Myocyte (in vitro differentiated cells): ENCODE measurements at places on chromosomes 5 and 9.

DNA sequence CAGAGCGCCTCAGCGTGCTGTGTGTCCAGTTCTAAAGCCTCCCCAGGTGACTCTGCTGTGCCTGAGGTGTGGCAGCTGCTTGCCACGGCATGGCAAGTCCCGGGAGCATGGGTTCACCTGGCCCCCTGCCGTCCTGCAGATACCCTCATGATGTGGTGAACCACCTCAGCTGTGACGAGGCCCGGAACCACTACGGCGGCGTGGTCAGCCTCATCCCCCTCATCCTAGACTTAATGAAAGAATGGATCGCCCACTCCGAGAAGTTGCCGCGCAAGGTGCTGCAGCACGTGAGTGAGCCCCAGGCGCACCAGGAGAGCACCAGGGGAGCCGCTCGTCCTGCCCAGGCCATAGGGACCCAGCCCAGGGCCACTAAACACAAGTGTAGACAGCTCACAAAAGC, 9.5 kb downstream of the SPACA9 start:
- no peak for DNase-seq

DNA sequence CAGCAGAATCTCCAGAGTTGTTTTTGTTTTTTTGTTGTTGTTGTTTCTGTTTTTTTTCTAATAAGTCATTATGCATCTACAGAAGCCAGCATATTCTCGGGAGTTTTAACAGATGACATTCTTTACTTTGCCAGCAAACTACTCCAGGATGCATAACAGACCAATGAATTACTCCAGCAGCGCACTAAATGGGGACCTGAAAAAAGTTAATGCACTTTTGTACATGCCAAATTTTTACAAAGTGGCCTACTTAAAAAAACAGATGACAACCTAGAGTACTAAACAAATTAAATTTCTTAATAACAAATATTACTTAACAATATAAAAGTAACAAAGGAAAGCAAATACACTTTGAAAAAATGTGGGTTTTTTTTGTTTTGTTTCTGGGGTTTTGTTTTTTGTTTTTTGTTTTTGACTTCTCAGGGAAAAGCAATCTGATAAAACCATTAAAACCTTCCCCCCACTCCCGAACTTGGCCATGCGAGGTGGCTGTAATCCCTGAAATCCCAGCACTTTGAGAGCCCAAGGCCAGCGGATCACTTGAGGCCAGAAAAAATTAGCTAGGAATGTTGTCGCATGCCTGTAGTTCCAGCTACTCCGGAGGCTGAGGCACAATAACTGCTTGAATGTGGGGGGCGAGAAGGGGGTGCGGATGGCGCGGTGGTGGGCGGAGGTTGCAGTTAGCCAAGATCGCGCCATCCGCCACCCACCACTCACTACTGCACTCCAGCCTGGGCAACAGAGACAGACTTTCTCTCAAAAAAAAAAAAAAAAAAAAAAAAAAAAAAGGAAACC, 352.4 kb downstream of the CETN3 start:
- DNase-seq = peak; percentile 3

- no peak for DNase-seq
Observed at GRCh38 chr5:147046281-147046680, 167.7 kb upstream of the PPP2R2B start.

GRCh38 chr9:76985581-76985980, 33.9 kb upstream of the FOXB2 start:
- no peak for DNase-seq

GRCh38 chr9:68533678-68534077, 7.0 kb downstream of the TMEM252 start:
- no peak for DNase-seq

- DNase-seq = no peak
Observed at GRCh38 chr5:69516769-69517168, 24.2 kb downstream of the OCLN start.

- DNase-seq = no peak
Observed at GRCh38 chr5:175872287-175873087, 1.1 kb downstream of the CPLX2 start.

DNA sequence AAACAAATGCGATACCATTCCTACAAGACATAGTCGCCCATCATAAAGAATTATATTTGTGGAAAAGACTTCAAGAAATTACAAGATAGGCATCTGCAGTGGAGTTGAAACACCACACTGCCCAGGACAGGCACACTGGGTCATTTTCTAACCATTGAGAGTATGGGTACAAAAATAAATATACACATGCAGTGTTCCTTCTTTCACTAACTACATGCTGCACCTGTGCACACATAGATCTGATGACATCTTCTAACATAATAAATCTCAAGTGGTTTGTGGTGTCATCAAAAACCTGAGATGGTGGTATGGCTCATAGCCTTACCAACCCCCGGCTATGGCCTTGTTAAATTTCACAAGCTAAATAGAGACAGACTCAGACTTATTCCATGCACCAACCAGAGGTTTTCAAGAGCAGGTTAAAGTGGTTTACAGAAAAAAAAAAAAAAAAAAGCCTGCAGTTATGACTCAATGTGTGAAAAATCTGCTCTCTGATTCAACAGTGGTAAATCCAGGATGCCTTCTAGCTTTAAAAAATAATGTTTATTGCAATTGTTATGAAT, 12.4 kb upstream of the NFIB start:
- peak; percentile 92 for DNase-seq

- peak; percentile 51 for DNase-seq
Observed at GRCh38 chr5:110159202-110159601, 469.5 kb downstream of the MAN2A1 start.

DNA sequence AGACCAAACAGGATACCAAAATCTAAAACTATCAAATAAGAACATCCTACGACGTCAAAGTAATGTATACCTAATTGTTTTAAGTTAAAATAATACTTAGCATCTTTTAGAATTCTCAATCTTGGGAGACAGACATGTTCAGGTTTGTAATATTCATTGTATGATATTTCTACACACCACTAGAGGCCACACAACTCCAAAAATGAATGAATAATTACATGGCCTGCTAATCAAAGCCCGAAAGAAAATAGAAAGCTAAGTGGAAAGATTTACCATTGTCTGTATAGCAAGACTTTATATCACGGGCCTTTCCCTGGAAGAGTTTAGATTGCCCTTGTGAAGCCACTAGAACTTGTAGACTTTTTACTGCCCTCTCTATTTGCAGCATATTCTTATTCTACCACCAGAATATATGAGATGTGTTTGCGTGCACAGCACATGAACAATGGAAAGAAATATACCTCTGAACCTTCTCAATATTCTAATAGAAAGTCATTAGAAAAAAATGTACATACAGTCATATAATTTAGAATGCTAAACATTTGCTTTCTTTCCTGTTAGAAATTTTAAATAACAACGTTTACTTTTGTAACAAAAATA, 380.1 kb upstream of the NUDT12 start:
- peak; percentile 22 for DNase-seq

GRCh38 chr5:116872986-116873385, 298.4 kb upstream of the SEMA6A start:
- no peak for DNase-seq

GRCh38 chr5:38426490-38426889, 130.0 kb downstream of the LIFR start:
- peak; percentile 78 for DNase-seq

DNA sequence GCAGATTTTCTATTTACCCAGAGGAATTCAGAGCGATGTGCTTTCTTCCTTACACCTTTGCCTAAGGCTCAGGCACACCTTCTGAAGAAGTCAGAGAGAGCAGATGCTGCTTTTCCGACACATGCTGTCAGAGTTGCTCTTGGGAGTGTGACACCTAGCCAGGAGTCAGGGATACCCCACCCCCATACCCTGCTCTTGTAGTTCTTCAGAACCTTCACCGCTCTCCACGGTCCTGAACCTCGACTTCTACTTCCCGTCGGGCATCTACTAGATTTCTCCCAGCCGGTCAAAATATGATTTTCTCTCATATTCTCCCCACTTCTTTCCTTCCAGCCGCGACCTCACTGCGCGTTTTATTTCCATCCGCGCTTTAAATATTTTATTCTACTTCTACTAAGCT, 1.7 kb downstream of the GRIN3A start:
- peak; percentile 1 for DNase-seq

DNA sequence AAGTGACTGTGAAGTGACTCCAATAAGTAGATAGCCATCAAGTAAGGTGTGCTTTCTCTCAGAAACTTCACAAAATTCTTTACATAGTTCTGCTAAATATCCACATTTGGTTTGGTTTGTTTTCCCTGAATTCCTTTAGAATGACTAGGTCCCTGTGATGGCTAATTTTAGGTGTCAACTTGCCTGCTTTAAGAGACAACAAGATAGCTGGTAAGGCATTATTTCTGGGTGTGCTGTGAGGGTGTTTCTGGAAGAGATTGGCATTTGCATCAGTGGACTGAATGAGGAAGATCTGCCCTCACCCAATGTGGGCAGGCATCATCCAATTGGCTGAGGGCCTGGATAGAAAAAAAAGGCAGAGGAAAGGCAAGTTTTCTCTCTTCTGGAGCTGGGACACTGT, 8.3 kb upstream of the PTBP3 start:
- DNase-seq = peak; percentile 44

GRCh38 chr9:12860998-12861397, 86.2 kb downstream of the LURAP1L start:
- DNase-seq = no peak

GRCh38 chr5:143606043-143606752, 202.7 kb upstream of the NR3C1 start:
- DNase-seq = no peak

DNA sequence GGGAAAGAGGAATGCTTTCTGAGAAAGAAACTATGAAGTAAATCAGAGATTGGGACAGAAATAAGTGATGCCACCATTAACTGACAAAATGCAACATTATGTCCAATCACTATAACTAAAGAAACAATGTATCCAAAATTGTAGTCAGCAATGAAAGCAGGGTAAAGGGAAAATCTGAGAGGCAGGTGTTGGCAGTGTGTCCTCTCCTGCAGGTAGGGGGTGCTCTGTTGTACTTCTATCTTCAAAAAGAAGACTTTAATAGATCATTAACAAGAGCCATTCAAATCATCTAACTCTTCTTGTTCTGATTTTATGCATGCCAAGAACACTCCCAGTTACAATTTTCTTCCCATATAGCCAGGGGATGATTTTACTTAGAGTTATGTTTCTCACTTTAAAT, 1275.7 kb downstream of the PTPRD start:
- DNase-seq = no peak

DNA sequence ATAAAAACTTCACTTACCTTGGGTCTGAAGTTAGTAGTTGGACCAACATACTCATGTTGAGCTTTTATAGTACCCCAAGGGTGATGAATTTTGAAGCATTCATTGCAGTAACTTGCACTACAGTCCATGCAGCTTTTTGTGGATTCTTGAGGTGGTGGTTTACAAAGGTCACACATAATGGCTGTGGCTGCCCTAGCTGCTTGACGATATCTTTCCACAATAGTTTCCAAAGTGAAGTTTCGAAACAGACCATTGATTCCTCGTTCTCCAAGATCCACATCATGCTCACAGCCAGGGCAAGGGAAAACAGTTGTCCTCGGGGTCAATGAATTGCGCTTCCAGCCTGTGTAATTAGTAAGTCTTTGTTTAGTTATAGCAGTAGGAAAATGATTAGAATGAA, 22.7 kb downstream of the TRIM36 start:
- DNase-seq = peak; percentile 19

DNA sequence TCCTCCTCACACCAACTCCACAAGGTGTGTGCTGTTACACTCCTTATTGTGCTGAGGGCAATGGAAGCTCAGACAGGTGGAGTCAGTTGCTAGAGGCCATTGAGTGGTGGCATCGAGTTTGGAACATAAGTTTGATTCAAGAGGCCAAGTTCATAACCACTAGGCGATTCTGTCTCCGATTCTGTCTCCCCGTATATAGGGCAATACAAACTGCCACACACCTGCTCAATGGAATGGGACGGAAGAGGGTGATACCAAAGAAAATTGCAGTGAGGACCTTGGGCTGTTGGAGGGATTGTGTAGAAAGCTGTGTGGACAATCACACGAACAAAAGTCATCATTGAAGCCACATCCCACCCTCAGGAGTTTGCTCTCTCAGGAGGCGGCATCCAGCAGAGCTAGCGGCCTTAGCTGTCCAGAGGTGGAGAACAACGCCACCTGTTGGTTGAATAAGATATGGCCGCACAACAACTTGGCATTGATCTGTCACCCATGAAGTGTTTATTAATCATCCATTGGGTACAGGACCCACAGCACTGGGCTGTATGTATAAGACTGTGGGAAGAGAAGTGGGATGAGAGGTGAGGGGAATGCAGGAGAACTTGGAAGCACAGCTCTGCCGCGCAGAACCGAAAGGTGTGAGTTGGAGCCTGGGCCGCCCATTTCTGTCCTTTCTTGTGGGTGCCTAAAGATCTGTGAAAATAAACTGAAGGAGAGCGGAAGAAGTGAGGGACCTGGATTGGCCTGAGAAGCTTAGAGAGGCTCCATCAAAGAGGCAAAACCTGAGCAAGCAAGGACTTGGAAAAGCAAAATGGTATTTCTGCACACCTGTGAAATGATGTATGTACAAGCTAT, 16.1 kb upstream of the NEUROG1 start:
- peak; percentile 74 for DNase-seq

- DNase-seq = peak; percentile 80
Observed at GRCh38 chr5:143865426-143866025, 53.6 kb downstream of the HMHB1 start.

GRCh38 chr9:133619791-133620190, 10.6 kb upstream of the FAM163B start:
- DNase-seq = no peak

DNA sequence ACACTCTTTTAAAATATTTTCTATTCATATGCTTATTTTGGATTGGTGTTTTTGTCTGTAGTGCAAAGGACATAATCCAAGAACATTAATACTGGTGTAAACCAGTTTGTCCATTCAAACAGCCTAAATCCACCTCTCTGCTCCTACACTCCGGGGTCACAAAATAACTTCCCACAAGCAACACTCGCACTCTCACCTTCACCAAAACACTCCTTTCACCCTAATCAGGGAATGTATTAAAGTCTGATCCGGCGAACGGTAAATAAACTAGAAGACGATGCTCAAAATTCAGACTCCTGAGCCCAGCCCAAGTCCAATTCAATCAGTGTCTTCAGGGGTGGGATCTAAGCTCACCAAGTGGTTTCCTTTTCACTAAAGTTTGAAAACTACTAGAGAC, 649 bp downstream of the AP3B1 start:
- peak; percentile 17 for DNase-seq

- no peak for DNase-seq
Observed at GRCh38 chr5:131328536-131329285, 64.9 kb downstream of the CDC42SE2 start.
